ENCODE measurements at places on chromosomes 5 and 9.
A peak's percentile ranks its signal among the peaks of the same experiment; 100 is the strongest.

- no peak for DNase-seq
These were observed 44.2 kb downstream of the NR6A1 start for GRCh38 chr9:124726886-124727285.

GRCh38 chr5:177973066-177973635, 22.9 kb downstream of the PROP1 start:
- DNase-seq, result no peak

GRCh38 chr5:95086927-95087815, 197.7 kb downstream of the MCTP1 start:
- DNase-seq, result no peak

DNA sequence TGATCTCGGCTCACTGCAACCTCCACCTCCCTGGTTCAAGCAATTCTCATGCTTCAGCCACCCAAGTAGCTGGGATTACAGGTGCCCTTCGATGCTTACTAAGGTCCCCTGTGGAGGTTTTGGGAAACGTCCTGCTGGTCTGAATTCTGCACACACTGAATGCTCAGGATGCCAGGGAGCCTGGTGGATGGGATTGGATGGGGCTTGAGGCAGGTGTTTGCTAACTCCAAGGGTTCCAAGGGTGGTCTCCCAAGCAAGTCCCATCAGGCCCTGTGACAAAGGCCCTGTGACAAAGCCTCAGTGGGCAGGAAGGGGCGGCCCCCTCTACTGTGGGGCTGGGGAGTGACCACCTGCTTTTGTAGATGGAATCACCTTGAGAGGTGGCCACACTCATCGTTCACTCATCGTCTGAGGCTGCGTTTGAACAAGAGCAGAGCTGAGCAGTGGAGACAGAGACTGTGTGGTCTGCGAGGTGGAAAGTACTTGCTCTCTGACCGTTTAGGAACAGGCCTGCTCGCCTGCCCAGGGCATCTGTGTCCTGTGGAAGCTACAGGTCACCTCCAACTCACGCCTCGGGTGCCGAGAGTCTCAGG, 40.2 kb downstream of the MRPL36 start:
- no peak for DNase-seq

GRCh38 chr5:9623661-9624060, 6.5 kb downstream of the TAS2R1 start:
- no peak for DNase-seq

- no peak for DNase-seq
These were observed 22.4 kb upstream of the ANKRD55 start for GRCh38 chr5:56255502-56255901.

DNA sequence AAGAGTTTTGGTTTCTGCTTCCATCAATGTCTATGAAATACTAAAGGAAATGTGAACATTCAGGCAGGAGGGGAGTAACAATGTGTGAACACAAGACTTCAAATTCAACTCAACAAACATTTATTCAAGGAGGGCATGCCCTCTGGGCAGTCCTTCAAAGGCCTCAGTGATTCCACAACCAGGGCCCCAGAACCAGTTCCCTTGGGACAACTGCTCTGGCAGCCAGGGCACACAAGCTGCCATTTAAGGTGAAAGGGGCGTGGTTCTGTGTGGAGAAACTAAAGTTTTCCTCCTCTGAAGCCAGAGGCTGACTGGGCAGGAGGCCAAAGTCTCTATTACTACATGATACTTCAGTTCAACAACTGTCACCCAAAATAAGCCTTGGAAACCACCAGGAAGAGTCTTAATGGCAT, 3.2 kb downstream of the RBM18 start:
- DNase-seq, result no peak

GRCh38 chr5:9149988-9150387, 395.9 kb downstream of the SEMA5A start:
- DNase-seq, result no peak

DNA sequence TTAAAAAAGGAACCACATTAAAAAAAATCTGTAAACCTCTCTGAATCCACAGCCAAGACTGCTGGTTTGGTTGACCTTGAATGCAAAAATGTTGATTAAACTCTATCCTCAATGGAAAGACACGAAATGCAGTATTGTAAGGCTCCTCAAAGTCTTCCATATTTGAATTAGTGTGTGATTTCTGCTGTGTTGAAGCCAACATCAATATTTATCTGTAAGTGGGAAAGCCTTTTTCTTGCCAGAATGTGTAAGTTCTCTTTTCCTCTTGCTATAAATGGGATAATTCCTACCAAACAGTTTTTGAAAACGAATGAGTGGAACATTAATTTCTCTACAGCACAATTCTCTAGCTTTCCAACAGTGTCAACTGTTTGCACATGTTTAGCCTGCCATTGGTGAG, 422.1 kb upstream of the TNC start:
- DNase-seq, result no peak

DNA sequence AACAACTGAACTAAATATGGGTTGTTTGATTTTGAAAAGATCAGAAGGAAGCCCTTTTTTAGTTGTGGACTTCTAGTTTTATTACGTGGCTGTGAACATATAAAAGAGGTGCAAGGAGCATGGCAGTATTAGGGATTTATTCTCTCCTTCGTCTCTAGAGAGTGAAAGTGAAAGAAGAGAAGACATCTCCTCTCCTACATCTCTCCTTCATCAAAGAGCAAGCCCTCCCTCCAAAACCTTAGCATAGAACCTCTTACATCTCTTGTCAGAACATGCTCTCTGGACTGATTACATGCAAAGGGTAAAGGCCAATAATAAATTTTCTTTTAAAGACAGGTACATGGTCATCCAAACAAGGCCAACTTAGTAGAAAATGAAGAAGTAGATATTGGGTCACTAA, 184.3 kb upstream of the IRX1 start:
- DNase-seq, result no peak

DNA sequence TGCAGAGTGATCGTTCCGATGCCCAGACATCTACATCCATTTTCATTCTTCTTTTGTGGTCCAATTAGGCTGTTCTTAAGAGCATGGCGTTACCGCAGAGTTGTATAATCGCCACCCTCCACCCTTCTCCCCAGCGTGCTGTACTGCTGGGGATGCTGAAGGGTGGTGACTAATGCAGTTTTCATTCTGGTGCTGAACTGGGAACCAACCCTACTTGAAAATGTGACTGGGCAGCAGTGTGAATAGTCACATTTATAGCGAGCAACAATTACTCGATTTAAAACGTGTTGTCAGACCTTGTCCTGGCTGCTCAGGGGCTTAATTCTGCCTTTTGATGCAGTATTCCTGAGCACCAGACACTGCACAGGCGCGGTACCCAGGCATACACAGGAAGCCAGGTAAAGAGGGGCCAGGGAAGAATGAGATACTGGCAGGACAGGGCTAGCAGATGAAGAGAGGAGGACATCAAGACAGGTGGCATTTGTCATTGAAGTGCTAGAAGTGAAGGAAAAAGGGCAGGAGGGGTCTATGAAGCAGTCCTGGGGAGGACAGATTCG, 719 bp upstream of the ISCA1 start:
- DNase-seq, result no peak

GRCh38 chr9:784202-784601, 57.3 kb upstream of the DMRT1 start:
- DNase-seq, result no peak

DNA sequence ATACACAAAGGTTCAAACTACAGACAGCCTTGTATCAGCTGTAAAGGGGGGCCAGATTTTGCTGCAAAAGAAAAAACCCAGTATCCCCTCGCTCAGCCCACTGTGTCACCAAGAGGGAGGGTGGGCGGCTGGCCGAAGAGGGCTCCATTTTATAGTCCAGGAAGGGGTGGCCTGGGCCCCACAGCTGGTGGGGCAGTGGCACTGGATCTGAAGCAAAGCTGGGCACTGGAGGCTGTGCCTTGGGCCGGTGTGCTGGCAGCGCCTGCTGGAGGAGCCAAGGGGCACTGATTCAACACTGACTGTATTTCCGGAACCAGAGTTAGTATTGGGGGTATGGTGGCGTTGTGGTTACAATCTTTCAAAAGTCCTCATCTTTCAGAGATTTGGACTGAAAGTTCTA, 9.1 kb downstream of the BRD3 start:
- no peak for DNase-seq

- DNase-seq, result no peak
These were observed 49.2 kb downstream of the ESM1 start for GRCh38 chr5:54936201-54936600.

DNA sequence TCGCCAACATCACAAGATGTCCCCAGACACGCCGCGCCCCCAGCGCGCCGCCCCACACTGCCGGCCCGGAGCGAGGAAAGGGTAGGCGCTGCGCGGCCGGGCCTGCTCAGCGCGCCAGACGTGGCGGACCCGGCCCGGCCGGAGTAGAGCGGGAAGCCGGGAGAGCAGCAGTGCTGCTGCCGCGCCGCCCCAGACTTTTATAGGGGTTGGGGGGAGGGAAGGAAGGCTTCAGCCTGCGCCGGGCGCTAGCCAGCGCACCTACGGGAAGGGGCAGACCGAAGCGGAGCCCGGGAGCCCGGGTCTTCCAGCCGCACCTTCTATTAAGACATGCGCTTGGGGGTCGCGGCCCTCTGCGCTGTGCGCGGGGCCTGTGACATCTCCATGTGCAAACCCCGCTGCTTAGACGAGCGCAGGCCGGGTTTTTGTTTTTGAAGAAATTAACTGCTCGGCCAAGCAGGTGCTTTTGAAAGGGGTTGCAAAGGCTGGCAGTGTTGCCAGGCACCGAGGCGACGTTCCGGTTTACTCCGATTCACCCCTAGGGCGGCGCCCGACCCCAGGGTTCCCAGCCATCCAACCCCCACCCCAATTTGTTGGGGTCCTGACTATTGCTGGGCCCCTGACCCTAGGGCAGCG, 353 bp upstream of the PAX5 start:
- peak; percentile 68 for DNase-seq
